ENCODE measurements at places on chromosomes 3 and 15.

- DNase-seq = no peak
These were observed 224.8 kb upstream of the NANOGP8 start for GRCh38 chr15:35309886-35310285.

GRCh38 chr3:45269952-45270351 is 43.9 kb upstream of the TMEM158 start:
- DNase-seq = no peak

GRCh38 chr3:138962854-138963560 is 16.0 kb downstream of the FOXL2NB start:
- DNase-seq = no peak

- no peak for DNase-seq
These were observed 17.3 kb upstream of the RARRES1 start for GRCh38 chr3:158749526-158749925.

GRCh38 chr3:171832989-171833388 is 10.2 kb upstream of the TMEM212 start:
- no peak for DNase-seq

DNA sequence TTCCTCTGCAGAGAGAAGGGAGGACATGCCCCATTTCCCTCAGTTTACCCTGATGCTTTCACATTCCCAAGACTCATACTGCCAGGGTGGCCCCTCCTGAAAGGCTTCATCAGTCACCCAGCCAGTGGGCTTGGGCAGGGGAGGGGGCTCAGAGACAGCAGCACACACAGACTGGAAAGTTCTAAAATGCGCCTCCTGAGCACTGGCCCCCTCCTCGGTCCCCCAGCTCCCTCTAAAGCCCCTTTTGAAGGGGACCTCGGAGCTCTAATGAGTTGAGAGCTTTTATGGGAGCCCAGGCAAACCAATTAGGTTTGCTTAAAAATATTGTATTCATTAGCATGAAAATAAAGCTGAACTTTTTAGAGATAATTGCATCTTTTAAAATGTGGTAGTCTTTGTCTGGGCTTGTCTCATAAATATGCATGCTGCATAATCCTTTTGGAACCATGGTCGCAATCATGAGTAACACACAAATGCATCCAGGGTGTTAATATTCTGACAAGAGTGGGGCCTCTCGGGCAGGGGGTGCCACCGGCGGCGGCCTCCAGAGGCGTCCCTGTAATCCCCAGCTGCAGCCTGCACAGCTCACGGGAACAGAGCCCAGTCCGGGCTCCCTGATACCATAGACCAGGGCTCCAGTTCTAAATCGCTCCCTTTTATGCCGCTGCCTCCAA is 78.5 kb downstream of the RPLP1 start:
- DNase-seq = no peak

- DNase-seq = no peak
These were observed 16.5 kb downstream of the HPS3 start for GRCh38 chr3:149145974-149146373.

GRCh38 chr15:77505556-77505955 is 84.9 kb downstream of the HMG20A start:
- DNase-seq = no peak

DNA sequence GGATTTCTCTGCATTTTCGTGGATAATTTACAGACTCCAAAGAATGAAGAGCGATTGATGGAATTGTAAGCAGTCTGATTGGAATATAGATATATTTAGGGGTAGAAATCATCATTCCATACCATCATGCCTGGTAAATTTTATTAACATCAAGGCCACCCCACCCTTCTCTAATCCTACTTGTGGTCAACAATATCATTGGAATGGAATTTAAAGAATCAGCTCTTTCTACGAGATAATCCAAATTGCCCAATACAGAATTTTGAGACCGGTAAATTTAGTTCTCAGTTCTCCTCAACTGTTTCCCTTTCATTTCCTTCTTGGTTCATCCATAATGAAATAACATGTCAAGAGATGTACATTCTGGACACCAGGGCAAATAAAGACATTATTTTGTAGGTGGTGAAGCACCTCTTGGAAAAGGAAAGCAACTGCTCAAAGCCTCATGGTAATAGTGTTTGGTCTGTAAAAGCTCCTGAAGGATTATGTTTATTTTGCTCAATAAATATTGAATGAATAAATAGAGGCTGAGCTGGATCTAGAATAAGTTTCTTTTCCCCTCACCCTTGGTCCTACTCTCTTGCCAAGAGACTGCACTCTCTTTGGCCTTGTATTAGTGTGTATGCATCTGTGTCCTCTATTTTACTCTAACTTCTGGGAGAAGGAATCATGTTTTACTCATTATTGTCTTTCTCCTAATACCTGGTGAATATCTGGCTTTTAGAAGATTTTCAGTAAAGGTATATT is 133.7 kb upstream of the BCL6 start:
- no peak for DNase-seq

- no peak for DNase-seq
These were observed 111.7 kb downstream of the DNAJB8 start for GRCh38 chr3:128354788-128355542.

DNA sequence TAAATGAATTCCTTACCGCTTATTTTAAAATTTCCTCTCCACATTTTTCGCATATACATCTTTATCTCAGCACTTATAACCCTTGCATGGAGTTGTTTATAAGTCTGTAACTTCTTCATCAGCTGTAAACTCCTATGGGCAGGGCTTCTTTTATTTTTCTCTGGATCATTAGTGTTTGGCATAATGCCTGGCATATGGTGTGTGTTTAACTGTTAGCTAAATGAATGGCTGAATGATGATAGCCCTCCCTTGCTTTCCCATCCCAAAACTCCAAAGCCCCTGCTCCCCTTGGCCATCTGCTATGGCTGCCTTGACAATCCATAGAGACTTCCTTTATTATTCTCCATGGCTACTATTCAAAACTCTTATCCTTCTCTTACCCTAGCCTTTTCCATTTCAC is 48.1 kb upstream of the SEMA6D start:
- DNase-seq = no peak

- DNase-seq = no peak
These were observed 699 bp upstream of the SHOX2 start for GRCh38 chr3:158106766-158107471.

GRCh38 chr15:52509500-52510245 is 19.0 kb downstream of the MYO5A start:
- DNase-seq = no peak

DNA sequence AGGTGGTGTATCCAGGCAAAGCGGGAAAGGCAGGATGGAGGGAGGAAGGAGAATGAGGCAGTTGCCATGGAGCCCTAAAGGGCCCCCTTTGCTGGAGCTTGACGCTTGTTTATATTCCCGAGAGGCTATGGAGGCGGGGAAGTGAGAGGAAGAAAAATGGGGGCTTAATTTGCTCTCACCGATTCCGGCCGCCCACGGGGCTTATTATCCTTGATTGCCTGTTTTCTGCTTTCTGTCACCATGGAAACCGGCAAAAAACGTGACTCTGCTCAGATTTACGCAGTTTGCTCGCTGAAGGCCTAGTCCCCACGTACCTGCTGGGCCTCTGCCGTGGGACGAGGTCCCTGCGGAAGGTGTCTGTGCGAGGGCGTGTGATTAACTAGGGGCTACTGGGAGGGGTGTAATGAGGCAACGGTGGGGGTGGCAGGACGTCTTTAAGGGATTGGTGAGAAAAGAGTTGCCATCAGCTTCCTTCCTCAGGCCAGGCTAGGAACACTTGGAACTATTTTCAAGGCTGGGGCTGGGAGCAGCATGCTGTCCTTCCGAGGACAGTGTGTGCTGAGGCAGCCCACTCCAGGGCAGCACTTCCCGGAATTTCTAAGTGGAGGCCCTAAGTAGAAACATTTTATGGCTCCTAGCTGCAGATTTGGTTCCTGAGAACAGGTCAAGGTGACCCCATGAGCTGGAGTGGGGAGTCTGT is 110.8 kb upstream of the NDN start:
- no peak for DNase-seq

DNA sequence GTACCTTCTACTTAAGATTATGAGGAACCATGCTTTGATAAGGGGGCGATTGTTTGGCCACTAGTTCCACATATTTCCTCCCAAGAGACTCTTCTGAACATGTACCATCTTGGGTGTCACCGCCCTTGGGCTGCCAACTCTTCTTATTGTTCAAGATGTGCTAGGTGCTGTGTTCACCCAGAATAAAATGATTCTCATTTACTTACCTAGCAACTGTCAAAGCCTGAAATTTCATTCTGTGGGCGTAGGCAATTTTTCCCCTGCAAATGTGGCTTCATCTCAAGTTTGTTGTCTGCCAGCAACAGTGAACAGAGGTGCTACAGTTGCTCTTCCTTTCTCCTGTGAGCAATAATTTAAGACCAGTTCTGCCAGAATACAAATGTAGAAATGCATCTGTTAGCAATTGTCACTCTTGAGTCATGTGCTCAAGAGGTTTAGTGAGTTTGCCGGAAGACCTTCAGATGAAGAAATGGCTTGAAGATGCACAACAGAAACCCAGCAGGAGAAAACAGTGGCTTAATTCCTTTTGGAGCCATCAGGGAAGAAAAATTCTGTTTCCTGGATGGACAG is 41.3 kb upstream of the RARB start:
- no peak for DNase-seq

- peak; percentile 59 for DNase-seq
These were observed 8.8 kb downstream of the STOML1 start for GRCh38 chr15:73983211-73983727.

GRCh38 chr3:171453180-171453886 is 6.9 kb downstream of the TNIK start:
- DNase-seq = no peak

- no peak for DNase-seq
These were observed 4.3 kb upstream of the SHC4 start for GRCh38 chr15:48968066-48968465.

DNA sequence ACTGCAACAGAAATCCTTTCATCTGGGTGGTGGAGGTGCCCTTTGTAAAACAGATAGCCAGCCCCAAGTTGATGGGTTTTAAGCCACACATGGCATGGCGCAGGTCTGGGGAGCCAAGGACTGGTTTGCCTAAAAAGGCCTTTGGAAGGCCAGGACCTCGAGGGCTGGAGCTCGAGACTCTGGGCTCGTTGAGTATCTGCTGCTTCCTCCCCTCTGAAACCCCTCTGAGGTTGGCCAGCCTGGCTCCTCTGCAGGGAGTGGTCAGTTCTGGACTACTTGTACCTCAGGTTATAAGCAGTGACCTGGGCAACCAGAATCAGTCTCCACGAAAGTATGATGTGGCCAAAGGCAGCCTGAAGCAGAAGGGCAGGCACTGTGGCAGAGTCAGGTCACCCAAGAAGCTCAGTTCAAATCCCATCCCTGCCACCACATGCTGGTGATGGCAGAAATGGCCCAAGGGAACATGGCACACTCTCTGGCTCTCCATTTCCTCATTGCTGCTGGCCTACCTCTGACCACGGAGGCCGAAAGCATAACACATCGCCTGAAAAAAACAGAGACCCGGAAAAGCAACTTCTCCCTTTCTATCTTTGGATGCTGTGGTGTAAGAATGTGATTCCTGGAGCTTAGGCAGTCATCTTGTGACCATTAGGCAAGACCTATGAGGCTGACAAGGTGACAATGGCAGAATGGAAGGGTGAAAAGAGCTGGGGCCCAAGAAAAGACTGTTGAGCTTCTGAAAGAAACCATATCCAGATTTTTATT is 51.2 kb downstream of the WNT7A start:
- no peak for DNase-seq

DNA sequence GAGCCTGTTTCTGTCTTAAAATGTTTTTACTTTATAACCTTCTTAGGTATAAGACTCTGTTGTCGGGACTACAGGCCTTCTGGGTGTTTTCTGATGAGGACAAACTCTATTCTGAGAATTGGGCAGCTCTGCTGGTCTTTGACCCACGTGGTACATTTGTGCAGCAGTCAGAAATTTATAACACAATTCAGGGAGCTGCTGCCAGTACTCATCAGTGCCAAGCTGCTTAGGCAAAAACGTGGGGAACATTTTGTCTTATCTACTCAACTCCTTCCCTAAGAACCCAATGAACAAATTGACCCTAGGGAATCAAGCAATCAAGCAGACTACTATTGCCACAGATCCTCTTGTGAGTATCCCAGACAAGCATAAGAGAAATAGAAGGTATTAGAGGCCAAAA is 180.7 kb upstream of the PDZRN3 start:
- peak; percentile 54 for DNase-seq

DNA sequence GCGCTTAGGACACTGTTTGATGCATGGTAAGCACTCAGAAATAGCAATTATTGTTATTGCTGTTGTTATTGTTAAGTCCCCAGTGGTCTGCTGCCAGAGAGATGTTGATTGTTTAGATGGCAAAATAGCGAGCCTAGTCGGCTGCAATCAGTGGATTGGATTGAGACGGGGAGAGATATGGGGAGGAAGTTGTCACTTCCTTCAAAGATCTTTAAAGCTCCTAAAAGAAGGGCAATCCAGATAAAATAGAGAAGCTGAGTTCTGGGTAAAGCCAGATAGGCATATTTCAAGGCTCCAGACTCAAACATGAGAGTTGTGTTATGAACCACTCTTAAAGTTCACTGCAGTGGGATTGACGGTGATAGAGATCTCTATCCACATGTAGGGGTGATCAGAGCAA is 64.5 kb downstream of the RYR3 start:
- no peak for DNase-seq

DNA sequence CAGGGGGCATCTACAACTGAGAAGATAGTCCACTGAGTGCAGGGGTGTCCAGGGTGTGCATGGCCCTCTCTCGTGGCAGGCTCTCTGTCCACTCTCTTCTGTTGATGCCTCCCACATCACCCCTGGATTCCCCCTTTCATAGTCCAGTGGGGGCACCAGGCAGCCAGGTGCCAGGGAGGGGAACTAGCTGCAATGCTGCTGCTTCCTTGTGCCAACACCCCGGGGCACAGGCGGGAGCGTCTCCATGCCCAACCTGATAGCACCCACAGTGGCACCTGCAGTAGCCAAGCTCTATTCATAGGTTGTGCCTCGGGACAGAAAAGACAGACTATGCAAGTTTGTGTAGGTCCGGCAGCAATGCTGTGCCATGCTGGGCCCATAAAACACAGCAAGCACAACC is 11.7 kb downstream of the DUOX2 start:
- DNase-seq = no peak

DNA sequence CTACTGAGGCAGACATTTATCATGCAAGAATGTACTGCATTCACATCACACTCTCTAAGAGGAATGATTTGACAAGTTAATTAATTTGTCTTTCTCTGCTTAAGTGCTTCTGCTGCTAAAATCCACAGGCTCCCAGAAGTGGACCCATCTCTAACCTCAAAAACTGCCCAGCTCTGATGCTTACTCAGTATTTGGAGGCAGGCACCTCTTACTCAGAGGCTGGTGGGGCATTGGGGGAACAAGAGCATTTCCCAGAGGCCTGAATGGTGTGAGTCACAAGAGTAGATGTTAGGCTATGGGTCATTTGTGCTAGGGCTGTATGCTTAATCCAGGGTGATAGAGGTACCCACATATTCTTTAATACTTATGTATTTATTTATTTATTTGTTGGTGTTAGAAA is 34.4 kb upstream of the HCN4 start:
- no peak for DNase-seq
